HTR-8/SVneo (cell line): ENCODE measurements at places on chromosomes 3 and 15.

DNA sequence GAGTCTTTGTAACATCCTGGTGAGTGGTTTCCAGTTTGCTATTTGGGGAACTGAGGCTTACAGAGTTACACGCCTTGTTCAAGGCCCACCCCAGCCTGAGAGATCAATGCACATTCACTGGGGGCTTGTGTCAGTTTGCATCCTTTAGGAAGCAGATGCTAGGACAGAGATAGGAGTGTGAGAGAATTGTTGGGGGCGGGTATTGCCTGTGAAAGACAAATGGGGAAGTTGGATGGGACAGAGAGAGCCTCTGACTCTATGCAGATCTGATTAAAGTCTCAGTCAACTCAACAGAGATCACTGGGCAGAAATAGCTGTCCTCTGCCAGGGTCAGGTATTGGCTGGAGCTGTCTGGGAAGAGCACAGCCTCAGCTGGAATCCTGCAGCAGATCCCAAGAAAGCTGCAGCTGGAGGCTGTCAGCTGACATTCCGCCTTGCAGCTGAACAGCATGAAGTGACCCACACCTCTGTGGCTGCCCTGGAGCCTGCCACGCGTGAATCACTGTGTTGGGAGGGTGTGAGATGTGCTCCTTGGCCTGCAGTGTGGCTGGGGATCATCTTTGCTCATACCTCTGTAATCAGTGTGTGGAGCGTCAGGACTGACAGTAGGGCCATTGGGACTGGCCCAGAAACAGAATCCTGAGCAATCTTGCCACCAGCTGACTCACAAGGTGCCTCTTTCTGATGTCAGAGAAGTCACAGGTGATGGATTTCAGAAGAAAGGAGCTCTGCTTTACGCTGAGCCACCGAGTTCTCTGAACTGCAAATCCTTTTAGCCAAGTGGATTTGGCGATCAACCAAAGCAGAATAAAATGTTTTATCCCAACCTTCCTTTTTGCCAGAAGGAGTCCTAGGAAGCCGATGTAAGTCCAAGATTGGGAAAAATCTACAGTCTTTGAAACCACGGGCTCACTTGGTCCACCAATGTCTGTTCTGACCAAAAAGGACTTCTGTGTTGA, 284.1 kb upstream of the LRRFIP2 start:
- no peak for DNase-seq

DNA sequence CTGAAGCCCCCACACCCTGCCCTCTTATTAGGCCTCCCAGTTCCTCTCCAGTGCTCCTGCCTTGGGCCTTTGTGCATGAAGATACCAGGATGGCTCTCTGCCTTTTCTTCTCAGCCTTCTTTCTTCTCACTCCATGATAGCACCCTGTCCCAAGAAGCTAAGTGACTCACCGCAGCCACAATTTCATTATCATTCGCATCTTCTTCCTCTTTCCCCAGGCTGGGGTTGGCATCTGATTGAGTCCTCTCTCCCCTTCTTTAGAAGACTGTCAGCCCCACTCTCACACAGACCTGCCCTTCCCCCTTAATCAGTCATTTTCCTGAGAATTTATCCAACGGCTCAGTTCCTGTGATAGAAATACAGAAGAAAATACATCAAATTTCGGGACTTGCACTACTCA, 102.0 kb downstream of the STAC start:
- no peak for DNase-seq

DNA sequence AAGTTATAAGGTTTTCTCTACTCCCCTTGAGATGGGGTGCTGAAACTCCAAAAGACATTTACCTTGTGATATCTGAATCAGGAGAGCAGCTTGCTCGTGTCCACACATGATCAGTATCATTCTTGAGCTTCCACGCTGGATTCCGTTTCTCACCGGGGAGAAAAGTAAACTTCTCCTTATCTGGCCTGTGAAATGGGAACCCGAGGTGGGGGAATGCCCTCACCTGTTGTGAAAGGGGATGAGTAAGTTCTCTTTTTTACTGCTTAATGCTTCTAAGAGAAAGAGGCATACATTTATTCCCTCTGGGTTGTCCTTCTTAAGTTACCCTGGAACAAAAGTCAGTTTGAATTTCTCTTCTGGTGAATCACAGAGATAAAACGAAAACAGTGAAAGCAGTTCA, 440.5 kb upstream of the ADAMTS9 start:
- DNase-seq: no peak

DNA sequence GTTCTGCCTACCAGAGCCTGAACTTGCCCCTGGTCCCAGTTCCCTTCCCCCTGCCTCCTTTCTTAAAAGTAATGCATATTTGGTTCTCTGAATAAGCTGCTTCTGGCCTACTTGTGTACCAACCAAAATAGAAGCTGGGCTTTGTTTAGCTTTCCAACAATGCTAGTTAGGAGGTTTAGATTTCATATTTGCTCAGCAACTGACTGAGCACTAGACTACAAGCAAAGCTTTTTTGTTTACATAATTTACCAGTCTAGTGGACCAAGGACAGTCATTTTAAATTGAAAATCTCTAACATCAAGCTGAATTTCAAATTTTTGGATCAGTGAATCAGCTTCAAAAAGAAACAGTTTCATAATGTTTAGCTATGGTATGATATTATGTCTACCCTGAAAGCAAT, 331.2 kb downstream of the ULK4 start:
- no peak for DNase-seq

GRCh38 chr3:66431494-66431893, 69.3 kb downstream of the LRIG1 start:
- no peak for DNase-seq

GRCh38 chr3:104892044-104892443, 474.7 kb upstream of the ALCAM start:
- no peak for DNase-seq
